ENCODE measurements at places on chromosomes 3 and 15. TPM values are rescaled to one million over a fixed set of nuclear protein-coding genes. Genes with fewer than 3 reads are reported as not detected.

- DNase-seq: no peak
Measured at GRCh38 chr3:18835021-18835420, 313.3 kb upstream of the KCNH8 start.

GRCh38 chr15:93035953-93036810 lies 52.8 kb downstream of the RGMA start:
- peak; percentile 56 for DNase-seq

- no peak for DNase-seq
Measured at GRCh38 chr15:82751308-82751707, 41.6 kb upstream of the AP3B2 start.

GRCh38 chr15:71313806-71314205 lies 198.5 kb downstream of the THSD4 start:
- no peak for DNase-seq

DNA sequence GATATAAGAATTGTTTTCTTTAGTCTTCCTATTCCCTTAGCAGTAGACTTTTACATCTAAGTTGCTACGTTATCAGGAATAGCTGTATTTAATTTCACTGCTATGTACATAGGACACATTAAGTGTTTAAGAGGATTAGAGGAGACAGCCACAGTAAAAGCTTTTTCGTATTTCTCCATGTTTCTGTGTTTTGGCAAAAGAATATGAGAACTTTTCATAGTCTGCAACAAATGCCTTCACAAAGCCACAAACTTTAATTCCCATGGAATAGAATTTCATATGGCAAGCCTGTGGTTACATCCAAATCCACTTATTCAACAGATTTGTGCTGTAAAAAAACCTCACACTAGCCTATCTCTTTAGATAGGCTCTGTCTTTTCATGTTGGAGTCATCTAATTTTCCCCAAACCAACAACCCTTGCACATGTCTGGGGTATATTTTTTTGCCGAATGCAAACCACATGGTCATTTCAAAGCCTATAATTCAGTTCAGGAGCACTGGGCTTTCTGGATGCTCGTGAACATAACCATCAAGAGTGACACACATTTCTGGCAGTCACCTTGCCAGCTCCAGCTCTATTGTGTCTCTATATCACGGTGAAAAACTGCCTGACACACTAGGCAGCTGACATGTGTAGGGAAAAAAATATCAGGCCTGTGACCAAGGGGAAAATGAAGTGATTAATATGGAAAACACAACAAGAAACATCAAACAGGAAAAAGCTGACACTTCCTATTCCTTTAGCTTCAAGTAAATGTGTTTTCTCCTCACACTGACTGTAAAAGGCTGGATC lies 19.2 kb downstream of the PLD1 start:
- no peak for DNase-seq

DNA sequence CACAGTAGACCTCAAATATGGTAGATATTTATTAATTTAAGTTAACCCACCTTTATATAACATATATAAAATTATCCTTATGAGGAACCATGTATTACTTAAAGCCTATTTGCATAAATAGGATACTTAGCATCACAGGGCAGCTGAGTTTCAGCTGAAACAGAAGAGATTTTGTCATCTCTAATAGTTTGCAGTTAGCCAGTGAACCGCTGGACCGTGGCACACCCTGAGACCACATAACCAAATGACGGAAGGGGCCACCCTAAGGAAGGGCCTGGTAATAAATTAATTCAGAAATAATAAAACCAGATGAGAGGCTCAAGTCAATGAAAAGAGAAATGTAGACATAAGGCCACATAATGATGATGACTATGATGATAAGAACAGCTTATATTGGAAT lies 107.7 kb downstream of the MYO5A start:
- DNase-seq: no peak

The MED12L gene
- total RNA-seq: 0.82 TPM

The KCNAB1 gene
- 6.6 TPM for total RNA-seq

DNA sequence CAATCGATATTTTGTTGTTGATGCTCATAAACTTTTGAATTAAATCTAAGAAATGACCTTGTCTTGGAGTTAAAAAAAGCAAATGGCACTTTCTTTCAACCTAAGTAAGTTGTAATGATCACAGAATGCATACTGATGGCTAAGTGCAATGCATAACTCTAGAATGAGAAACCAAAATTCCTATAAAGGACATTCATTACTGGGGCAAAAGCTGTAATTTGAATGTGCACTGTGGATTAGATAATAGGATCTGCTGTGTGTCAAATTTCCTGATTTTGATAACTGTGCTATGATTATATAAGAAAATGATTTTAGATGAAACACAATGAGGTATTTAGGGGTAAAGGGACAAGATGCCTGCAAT lies 14.3 kb downstream of the SIAH2 start:
- no peak for DNase-seq

The HTR3E gene
- total RNA-seq: not detected
